ENCODE measurements at places on chromosomes 6 and 20. TPM values are rescaled to one million over a fixed set of nuclear protein-coding genes. Genes with fewer than 3 reads are reported as not detected.

- DNase-seq = no peak
Measured at GRCh38 chr6:87700397-87701343, 1.4 kb downstream of the AKIRIN2 start.

DNA sequence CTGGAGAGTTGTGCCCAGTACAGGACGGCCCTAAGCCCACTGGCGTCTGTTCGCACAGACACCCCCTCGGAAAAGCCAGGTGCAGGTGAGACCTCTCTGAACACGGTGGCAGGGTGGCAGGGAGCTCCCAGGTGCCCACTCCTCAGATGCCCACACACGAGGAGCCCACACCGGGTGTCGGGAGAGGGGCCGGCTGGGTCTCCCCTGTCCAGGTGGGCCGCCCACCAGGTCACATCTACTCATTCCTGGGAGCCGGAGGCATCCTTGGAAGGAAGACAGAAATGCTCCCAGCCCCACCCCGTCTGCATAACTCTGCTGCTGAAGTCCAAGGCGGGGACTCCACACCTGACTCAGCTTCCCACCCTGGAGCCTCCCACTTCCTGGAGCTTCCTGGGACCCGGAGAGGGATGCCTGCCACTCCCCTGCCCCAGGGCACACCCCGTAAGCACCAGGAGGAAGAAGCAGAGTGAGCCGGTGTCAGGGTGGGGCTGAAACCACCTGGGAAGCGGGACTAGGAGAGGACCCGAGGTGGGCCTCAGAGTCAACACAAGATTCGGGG is 2.5 kb downstream of the SRMS start:
- no peak for DNase-seq

DNA sequence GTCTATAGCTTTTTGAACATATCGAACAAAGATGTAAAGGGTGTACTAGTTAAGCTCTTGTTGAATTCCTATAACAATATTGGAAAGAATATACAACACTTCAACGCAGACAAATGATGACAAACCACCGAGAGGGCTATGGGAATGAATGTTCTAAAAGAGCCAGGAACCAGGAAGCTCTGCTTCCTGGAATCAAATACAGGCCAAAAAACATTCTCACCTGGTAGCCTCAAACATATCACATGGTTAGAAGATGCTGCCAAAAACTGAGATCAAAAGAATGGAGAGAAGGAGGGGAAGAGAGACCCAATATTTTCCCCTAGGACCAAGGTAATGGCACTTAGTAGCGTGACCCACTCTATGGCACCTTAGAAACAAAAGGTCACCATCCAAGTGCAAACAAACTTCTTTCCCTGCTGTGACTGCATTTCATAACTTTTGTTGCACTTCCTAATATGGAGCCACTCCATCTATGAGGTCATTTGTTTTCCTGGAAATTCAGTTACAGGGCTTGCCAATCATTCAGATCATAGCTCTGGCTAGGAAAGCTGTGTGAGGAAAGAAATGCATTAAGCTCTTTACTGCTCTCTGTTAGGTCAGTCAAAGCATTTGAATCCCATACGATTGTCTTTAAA is 199.2 kb upstream of the NT5E start:
- no peak for DNase-seq

PRICKLE4 gene
- total RNA-seq = 0.70 TPM

- DNase-seq = no peak
Measured at GRCh38 chr20:11195899-11196558, 522.2 kb upstream of the JAG1 start.
